CMK (cell line): ENCODE measurements at places on chromosomes 5 and 9.

DNA sequence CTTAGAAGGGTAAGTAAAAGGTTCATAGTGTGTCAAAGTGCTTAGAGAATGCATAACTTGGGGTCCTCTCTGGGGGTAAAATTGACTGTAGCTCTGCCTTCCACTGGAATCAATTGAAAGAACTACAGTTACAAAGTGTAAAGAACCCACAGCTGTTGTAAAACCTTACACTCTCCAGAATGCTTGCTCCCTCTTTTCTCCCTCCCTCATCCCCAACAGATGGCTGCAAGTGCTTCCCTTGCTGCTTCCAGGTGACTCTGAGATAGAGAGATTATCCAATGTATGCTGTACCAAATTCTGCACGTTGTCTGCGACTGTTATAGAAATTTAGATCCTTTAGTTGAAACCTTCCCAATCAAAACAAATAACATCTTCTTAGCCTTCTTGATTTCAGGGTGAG is 126.0 kb downstream of the STK32A start:
- no peak for DNase-seq

DNA sequence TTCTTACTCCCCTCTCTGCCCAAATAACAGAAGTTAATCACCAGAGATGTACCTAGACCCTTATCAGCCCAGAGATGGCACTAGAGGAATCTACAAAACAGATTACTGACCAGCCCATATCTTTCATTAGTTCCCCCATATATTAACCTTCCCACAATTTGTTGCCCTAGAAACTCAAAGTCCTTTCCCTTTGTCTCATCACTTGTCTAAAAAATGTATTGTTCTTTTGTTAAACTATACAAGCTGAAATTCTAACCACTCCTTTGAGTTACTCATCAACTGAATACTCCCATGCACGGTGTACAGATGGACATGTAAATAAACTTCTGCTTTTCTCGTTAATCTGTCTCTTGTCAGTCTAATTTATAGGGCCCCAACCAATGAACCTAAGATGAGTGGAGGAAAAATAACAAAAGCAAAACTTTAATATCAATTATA is 130.9 kb downstream of the CCDC192 start:
- no peak for DNase-seq

DNA sequence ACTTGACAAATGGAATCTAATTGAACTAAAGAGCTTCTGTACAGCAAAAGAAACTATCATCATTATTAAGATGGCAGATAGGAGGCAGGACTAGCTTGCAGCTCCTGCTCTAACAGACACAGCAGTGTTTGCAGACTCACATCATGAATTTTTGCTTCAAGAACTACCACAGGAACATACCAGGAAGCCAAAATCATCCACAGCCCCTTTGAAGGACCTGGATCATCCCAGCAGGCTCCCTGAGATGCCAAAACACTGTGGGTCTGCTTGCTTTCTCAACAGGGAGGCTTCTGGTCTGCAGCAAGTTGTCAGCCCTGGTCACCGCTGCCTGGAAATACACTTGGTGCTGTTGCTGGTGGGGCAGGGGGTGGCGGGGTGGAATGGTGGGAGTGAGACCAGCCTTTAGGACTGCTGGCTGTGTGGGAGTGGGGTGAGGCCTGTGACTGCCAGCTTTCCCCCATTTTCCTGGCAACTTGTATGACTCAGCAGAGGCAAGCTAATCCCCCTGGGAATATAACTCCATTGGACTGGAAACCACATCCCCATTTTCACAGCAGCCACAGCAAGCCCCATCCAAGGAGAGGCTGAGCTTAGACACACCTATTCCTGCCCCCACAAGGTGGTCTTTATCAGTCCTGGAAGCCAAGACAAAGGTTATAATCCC is 533.8 kb upstream of the CYLC2 start:
- DNase-seq: no peak

GRCh38 chr5:65163698-65164097 is 318.0 kb downstream of the ADAMTS6 start:
- DNase-seq: no peak

GRCh38 chr9:14746626-14747025 is 24.1 kb upstream of the CER1 start:
- no peak for DNase-seq

- peak; percentile 27 for DNase-seq
Measured at GRCh38 chr5:54646356-54647101, 129.0 kb downstream of the SNX18 start.

DNA sequence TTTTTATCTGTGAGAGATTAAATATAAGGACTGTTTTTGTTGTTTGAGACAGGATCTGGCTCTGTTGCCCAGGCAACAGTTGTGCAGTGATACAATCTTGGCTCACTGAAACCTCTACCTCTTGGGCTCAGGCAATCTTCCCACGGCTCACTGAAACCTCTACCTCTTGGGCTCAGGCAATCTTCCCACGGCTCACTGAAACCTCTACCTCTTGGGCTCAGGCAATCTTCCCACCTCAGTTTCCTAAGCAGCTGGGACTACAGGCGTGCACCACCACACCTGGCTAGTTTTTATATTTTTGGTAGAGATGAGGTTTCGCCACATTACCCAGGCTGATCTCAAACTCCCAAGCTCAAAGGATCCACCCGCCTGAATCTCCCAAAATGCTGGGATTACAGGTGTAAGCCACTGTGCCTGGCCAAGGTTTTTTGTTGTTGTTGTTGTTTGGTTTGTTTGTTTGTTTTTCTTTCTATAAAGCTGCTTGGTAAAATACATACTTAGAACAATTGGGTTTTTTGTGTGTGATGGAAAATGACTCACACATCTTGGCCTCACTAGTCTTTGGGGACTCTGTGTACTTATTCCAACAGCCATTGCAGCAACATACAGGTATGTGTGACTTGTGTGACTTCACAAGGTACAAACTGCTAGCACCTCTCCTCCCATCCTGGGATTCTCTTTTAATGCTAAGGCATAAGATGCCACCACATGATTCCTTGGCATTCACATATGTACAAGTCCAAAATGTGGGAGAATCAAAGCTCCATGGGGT is 36.5 kb upstream of the RASA1 start:
- DNase-seq: no peak
